ENCODE measurements at places on chromosomes 2 and 18. TPM values are rescaled to one million over a fixed set of nuclear protein-coding genes. Genes with fewer than 3 reads are reported as not detected.

The PLCL1 gene
- total RNA-seq: 0.13 TPM

The MBD5 gene
- 9.2 TPM for total RNA-seq

The NPHP1 gene
- 0.92 TPM for total RNA-seq

The CD8A gene
- total RNA-seq: not detected

The PAX8 gene
- total RNA-seq: 3.4 TPM

The GALR1 gene
- total RNA-seq: not detected

The CHST10 gene
- total RNA-seq: not detected

The C2orf78 gene
- not detected for total RNA-seq

The RESP18 gene
- not detected for total RNA-seq

The SOWAHC gene
- 51.6 TPM for total RNA-seq

The SGPP2 gene
- total RNA-seq: 16.9 TPM

The MARCO gene
- total RNA-seq: not detected

The GKN1 gene
- total RNA-seq: not detected

The SKOR2 gene
- total RNA-seq: not detected

The CFC1 gene
- not detected for total RNA-seq

The OR6B2 gene
- total RNA-seq: not detected

The RETREG2 gene
- 83.9 TPM for total RNA-seq

The MRO gene
- not detected for total RNA-seq

The PMAIP1 gene
- 10.5 TPM for total RNA-seq

The IL36A gene
- total RNA-seq: not detected

The HMSD gene
- not detected for total RNA-seq

The FSHR gene
- total RNA-seq: not detected

The CCDC141 gene
- not detected for total RNA-seq

The RNU2-63P gene
- total RNA-seq: not detected

The C1QL2 gene
- total RNA-seq: not detected

The MGAT4A gene
- total RNA-seq: 3.1 TPM

The DSC2 gene
- total RNA-seq: 4.9 TPM

The SERPINB3 gene
- total RNA-seq: not detected
